ENCODE measurements at places on chromosomes 4 and X. TPM values are rescaled to one million over a fixed set of nuclear protein-coding genes. Genes with fewer than 3 reads are reported as not detected.

The OPN1MW3 gene
- not detected for total RNA-seq

The HTR2C gene
- total RNA-seq, result not detected

The CYLC1 gene
- not detected for total RNA-seq

GRCh38 chr4:153850533-153851280, 61.8 kb upstream of the SFRP2 start:
- DNase-seq, result no peak

Measured in HT-29 (cell line).